ENCODE measurements at places on chromosomes 4 and X. TPM values are rescaled to one million over a fixed set of nuclear protein-coding genes. Genes with fewer than 3 reads are reported as not detected.

The CRLF2 gene
- not detected for total RNA-seq

The SMIM31 gene
- total RNA-seq: not detected

The INPP4B gene
- total RNA-seq: 0.93 TPM

The KCTD8 gene
- not detected for total RNA-seq

The SULT1E1 gene
- total RNA-seq: 11.1 TPM

The P2RY4 gene
- 0.18 TPM for total RNA-seq

The CLNK gene
- total RNA-seq: not detected

The STARD8 gene
- total RNA-seq: 10.6 TPM

The MMRN1 gene
- 5.0 TPM for total RNA-seq

The HAND2 gene
- total RNA-seq: 8.9 TPM

The PDGFRA gene
- 15.5 TPM for total RNA-seq

The TLR10 gene
- total RNA-seq: 0.08 TPM

The MAB21L2 gene
- 0.48 TPM for total RNA-seq

The FGFBP2 gene
- total RNA-seq: 0.30 TPM

DNA sequence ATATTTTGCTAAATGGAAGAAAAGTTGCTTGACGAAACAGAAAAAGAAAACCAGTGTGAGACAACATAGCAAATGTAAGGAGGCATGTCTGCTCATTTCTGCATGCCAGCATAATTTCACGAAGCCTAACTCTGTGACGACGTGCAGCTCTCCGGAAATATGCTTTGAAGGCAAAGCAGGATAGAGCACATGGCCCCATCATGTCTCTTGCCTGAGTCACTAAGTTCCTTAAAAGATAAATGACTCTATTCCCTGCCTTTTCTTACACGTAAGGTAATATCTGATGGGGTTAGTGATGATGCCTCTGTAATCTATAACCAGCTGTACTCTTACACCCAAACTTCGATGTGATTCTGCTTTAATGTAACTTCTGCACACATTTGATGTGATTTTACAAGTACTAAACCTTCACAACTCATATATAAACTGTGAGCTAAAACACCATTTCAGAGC, 64.5 kb downstream of the ANXA3 start:
- no peak for DNase-seq

DNA sequence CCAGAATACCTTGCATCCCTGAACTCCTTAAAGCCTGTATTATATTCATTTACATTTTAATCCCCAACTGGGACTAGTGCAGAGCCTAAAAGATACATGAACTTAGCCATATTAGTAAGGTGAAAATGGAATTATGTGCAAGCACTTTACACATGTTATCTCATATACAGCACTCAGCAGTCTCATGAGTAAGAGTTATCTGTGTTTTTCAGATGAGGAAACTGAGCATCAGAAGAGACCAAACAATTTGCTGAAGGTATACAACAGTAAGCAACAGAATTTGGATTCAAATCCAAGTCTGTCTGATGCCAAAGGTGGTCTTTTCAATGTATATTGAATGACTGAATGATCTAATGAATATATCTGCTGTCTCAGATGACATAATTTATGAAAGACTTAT, 12.3 kb downstream of the ATP7A start:
- no peak for DNase-seq

DNA sequence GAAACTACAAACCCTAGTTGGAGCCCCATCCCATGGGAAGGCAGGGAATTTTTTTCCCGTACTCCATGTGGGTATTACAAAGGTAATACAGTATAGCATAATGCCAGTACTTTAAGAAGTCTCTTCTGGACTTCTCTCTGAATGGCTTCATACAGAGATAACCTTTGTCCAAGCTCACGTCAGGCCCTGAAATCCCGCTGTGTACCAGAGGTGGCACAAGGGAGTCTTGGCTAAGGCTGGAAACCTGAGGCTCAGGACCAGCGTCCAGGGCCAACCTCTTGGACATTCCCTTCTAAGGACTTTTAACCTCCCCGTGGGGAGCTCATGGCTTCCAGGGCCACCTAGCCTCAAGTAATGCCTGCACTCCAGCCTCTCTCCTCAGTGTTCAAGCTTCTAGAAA, 338.9 kb upstream of the FAM241A start:
- DNase-seq: no peak

DNA sequence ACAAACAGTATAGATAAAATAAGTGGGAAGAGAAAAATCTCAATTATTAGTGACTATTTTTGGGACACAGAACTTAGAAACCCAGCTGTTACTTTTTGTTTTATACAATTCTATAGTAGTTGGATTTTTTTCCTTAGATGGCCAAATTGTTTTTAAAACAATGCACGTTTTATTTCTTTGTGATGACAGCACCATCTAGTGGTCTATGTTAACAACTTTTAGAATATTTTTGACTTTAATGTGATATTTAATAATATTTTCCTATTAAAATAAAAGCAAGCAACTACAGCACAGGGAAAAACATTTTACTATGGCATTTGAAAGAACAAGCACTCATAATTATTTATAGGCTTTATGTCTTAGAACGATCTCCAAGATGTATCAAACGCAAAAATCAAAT, 5.6 kb upstream of the SMIM31 start:
- no peak for DNase-seq

DNA sequence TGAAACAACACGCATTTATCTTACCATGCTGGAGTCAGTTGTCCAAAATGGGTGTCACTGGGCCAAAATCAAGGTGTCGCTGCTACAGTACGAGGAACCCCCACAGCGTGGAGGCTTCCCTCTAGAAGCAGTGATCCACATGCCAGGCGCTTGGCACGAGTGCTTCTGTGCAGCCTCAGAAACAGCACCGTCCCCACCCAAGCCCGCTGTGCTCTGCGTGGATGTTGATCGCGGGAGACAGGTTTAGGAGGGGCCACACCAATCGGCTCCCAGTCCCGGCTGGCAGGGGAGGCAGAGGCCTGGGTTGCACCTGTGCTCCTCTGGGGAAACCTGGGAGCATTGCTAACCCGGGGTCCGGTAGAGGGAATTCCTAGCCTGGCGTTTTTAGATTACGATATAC, 165.5 kb upstream of the PSAPL1 start:
- no peak for DNase-seq

DNA sequence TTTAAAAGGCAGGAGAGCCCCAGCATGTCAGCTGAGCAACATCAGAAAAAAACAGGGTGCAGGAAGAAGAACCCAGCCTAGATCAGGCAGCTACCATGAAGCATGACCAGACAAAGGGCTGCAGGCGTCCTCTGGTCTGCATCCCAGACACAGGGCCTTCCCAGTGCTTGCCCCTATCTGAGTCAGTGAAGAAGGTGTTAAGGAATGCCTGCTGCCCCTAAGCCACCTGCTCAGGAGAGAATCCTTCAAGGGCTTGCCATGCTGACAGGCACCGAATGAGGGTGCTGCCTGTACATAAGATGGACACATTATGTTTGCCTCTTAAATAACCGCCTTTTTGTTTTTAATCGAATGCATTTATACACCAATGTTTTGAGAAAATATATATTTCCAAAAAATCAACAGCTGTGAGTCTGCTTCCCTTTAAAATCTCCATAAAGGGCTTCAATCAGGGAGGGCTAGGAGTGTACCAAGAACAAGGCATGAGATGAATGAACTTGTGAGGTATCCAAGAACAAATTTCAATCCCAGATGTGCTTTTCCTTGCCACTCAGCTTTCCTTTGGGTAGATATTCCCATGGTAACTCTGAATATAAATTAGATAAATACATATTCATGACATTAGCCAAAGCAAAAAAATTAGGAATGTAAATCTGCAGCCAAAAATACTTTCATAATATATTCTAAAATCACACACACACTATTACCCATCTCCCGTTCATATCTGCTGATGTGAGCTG, 85.1 kb downstream of the SLC9A7 start:
- DNase-seq: no peak

DNA sequence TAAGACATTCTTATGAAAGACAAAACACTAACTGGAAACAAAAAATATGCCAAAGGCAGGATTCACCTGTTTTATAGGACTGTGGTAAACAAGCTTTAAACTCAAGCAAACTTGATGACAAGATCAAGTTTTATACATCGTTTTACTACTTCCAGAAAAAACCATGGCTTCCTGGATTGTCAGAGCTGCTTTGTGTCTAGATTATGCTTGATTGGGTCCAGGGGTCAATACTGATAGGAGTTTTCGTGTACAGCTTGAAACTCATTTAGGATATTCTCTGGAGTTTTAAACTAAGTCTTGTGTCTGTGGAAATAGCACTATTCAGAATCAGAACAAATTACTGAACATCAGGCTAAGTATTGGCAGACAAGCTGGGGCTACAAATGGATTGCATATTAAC, 13.0 kb downstream of the HCCS start:
- DNase-seq: no peak

GRCh38 chr4:94351319-94351718, 8.7 kb upstream of the HPGDS start:
- no peak for DNase-seq

DNA sequence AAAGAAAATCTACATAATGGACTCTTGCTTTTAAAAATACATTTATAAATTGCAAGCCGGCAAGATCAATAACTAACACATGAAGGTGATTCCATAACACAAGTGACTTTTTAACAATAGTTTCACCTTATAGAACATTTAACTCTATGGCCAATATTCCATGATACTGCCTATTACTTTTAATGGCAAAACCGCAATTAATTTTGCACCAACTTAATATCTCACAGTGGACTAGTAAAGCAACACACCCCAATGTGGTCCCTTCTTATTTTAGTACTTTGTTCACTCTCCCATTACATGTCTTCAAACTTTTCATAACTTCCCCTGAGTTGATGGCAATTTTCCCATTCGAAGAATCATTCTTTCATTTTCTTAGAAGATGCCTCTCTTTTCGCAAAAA, 351.6 kb upstream of the F9 start:
- no peak for DNase-seq

DNA sequence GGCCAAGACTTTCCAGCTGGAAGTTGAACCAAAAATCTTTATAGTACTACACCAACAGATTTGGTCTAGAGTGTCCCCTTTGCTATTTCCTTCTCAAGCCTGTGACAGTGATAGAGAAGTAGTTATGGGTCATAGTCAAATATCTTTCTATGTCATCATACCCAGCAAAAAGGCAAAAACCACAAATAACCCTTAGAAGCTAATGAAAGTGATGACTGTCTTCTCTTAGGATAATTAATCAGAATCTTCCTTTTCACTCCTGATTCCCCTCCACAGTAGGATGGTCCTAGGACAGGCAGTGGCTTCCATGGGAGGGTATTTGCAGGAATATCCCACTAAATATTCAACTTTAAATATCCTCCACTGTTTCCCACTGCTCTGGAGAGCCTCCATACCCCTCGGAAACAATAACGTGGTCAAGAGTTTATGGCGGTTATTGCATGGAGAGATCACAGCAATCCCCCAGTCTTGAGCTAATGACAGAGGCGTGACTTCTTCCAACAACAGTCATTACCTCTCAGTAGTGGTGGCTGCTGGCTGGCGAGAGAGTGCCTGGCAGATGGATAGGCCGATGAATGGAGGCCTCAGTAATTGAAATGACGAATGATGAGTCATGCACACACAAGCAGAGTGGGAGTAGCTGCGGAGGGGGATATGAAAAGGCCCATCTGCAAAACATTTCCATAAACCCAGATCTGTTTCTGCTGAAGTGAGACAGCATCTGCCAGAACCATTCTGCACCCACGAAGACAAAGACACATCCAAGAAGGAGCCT, 154.9 kb downstream of the STK32B start:
- DNase-seq: no peak

DNA sequence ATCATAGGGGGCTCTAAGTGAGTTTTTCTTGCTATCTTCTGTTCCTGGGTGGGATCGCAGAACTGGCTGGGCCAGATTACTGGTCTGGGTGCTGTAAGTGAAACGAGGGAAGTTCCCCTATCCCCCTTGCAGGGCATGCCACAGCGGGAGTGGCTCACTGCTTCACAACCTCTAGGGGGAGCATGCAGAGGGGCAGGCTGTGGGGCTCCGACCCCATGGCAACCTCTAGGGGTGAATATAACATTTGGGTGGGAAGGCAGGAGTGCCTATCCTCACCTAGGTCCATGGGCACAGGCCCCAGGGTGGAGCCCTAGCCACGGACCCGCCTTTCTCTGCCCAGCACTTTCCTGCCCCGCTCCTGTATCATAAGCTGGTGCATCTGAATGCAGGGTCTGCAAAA, 1.7 kb upstream of the RRAGB start:
- no peak for DNase-seq

- no peak for DNase-seq
These were observed 17.2 kb upstream of the SPCS3 start for GRCh38 chr4:176302283-176303275.

DNA sequence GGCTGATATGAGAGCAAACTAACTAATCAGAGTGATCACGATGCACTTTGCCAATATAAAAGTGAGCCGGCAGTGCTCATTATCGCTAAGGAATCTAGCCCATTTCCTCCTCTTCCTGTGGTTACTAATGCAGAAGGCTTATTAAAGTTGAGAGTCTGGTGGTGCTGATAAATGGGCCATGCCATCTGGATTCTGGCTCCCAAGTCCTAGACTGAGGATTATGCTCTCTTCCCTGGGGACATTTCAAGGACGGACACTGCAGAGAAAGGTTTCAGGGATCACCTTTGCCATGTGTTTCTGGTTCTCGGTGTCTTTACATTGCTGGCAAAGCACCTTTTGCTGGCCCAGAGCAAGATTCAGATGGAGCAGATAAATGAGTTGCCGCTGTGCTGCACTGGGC, 85.3 kb downstream of the RTL5 start:
- no peak for DNase-seq

DNA sequence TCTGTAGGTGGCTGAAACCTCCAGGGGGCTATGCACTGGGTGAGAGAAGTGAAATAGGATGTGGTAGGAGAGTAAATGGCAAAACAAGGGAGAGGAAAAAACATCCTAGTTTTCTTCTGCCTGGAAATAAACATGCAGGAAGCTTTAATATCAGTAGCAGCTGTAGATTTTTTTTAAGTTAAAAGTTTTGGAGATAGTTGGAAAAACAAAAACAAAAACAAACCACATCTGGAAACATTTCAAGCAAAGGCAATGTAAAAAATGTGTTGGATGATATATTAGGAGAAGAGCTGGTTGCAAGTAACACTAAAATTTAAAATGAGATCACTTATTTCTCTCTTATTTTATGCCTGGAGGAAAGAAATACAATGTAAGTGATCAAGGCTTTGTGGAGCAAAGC, 388.0 kb downstream of the SPRY1 start:
- no peak for DNase-seq

GRCh38 chrX:108313669-108314068, 124.6 kb downstream of the COL4A6 start:
- no peak for DNase-seq

All from left lobe of liver (tissue), 2 donors.